ENCODE measurements at places on chromosomes 1 and 21.

GRCh38 chr1:106785176-106785575 lies 271.3 kb upstream of the PRMT6 start:
- DNase-seq: no peak

- no peak for DNase-seq
Measured at GRCh38 chr1:225688345-225688744, 35.4 kb upstream of the ENAH start.

GRCh38 chr1:192801451-192801850 lies 7.4 kb upstream of the RGS2 start:
- DNase-seq: no peak

DNA sequence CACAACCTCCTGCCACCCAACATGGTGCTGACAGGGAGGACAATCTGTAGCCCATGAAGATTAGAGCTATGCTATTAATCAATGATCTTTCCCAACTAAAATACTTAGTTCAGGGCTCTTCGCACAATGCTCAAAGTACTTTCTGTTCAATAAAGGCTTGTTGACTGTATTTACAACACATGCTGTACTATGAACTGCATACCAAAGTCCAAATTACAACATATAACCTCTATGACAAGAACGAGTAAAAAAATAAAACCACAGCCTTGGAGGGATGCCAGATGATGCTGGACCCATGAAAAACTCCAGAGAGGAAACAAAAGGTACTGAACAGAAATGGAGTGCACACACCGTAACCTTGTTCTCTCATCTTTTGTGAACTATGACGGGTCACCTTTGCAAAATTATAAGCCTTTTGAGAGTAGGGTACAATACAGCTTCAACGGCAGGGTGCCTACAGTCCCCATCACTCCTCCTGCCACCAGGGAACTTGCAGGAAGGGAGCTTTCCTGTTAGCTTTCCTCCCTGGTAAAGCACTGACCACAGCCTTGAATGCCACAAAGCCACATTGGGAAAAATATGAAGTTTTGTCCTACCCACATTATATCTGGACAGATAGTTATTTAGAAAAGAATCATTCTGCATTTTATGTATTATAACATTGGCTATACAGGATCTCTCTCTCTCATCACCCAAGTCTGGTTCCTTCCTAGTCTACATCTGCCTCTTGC lies 175.6 kb downstream of the NRIP1 start:
- DNase-seq: no peak

DNA sequence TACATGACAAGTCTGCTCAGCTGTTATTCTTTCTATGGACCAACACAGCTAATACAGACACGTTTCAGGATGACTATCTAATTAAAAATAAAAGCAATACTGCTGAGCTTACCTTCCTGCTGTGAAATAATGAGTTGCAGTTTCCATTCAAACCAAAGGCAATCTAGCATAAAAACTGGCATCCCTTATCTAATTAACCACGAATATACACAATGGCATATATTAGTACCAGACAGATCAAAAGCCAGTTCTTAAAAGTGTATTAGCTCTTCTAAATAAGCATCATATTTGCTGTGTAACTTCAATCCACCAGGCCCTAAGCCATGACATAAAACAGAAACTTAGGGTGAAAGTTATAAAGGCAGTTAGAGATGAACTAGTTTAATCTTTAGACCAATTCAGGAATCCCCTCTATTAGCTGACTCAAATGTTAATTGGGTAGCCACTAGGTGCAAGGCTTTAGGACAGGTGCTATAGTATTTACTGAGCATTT lies 20.6 kb downstream of the TESK2 start:
- no peak for DNase-seq

GRCh38 chr1:89721351-89721750 lies 88.4 kb downstream of the LRRC8C start:
- DNase-seq: no peak

GRCh38 chr1:17684810-17685209 lies 70.3 kb upstream of the ACTL8 start:
- no peak for DNase-seq

DNA sequence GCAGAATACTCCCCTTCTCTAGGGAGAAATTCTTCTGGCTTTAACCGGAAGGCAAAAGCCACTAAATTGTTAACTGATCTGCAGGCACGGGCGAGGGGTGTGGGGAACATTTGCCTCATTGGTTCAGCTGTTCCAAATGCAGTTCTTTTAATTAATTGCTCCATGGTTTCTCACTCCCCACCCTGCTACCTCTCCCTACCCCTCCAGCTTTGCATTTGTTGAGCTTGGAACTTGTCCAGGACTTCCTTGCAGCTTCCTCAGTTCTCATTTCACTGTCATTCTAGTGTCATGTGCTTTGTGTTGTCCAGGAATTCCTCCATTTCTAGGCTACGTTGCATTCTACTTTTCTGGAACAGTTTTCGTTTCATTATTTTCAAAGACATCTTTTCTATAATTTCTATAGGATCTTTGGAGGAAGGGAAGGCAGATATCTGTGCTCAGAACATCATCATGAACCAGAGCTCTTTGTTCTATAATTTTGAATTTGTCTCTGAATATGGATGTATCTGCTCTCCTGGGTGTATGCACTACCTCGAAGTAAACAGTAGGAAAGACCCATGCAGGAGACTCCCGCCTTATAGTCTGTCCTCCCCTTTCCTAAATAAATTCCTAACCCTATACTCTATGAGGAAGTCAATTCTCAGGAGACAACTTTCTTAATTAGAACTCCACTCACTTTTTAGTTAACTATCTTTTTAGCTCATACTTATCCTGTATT lies 132.4 kb upstream of the LMO4 start:
- DNase-seq: no peak

- DNase-seq: no peak
Measured at GRCh38 chr21:38475519-38475918, 22.8 kb downstream of the ERG start.

- no peak for DNase-seq
Measured at GRCh38 chr1:119002028-119002686, 14.0 kb upstream of the TBX15 start.

DNA sequence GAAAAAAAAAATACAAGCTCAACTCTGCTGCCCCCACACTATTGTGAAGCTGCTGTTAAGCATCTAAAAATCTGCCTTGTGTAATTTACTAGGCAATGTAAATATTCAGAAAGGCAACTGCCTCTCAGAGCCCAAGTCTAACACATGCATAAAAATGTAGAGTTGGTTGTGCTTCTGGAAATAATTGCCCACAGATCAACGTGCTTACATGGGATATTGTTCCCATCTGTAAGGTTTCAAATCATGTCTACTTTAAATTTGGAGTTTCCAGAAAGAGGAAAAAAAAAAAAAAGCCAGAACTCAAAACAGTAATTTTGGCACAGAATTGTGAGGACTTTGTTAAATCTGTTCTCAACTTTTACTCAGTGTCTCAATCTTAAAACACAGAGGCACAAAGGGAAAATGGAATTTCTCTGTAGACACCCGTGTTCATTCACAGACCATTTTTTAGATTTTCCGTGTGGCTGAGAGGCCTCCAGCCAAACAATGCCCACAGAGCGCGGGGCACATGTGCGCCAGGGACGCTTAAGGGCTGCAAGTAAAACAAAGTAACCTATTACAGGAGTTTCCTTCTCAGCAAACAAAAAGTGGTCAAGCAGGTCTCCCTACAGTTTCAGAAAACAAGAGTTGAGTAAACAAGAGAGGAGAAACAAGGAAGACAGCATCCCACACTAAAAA lies 115.5 kb downstream of the RERE start:
- no peak for DNase-seq

DNA sequence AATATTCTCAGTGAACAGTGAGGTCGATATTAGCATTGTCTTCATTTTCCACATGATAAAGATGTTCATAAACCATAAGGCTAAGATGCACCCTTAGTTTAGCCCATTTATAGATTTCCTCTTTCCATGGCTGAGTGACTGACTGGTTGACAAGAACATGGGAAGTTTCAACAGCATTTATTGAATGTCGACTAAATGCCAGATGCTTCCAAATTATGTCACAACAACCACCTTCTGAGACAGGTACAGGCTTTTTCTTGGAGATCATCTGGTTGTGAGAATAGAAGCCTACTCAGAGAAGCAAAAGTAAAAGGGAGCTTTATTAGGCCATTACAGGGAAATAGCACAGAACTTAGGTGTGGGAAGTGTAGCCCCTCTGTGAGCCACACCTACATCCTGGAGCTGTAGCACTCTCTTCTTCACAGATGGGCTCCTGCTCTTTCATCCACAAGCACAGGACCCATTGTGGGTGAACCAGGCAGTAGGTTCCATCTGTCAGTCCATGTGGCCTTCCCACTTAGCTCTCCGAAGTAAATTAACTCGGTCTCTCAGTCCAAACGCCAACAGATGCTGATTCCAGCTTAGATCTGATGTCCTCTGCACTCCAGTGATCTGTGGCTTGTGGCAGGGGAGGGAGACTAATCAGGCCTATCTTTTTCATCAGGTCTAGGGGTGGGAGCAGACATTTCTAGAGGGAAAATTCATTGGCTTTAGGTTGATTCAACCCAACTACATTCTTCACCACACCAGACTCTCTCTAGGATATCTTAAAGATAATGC lies 14.3 kb downstream of the ATP2B4 start:
- DNase-seq: no peak

GRCh38 chr1:214720561-214720960 lies 117.6 kb downstream of the CENPF start:
- no peak for DNase-seq

DNA sequence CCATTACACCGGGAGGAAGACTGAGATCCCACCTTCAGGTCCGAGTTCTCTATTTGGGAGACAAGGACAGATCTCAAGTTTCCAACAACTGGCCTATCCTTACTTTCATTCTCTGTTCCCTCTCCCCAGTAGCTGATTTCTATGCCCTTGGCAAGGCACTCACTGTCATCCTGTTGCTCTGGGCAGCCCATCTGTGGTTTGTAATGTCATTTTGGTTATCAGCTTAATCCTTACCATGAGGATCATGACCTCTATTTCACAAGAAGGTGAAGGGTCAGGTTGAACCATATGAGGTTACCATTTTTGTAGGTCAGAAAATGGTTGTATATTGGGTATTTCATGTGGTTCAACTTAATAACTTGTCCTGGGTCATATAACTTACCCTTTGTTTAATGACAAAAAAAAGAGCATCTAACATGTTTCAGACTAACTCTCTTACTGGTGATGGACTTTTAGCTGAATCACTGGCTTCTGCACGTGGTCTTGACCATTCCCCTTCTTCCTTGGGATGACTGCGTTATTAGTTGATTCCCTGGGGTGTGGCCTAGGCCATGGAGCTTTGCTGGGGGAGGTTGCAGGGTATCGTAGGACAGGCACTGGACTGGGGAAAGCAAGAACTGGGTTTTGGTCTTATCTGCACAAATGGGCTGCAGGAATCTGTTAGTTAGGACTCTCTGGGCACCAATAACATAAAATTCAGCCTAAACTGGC lies 120.2 kb downstream of the ACTL8 start:
- no peak for DNase-seq

DNA sequence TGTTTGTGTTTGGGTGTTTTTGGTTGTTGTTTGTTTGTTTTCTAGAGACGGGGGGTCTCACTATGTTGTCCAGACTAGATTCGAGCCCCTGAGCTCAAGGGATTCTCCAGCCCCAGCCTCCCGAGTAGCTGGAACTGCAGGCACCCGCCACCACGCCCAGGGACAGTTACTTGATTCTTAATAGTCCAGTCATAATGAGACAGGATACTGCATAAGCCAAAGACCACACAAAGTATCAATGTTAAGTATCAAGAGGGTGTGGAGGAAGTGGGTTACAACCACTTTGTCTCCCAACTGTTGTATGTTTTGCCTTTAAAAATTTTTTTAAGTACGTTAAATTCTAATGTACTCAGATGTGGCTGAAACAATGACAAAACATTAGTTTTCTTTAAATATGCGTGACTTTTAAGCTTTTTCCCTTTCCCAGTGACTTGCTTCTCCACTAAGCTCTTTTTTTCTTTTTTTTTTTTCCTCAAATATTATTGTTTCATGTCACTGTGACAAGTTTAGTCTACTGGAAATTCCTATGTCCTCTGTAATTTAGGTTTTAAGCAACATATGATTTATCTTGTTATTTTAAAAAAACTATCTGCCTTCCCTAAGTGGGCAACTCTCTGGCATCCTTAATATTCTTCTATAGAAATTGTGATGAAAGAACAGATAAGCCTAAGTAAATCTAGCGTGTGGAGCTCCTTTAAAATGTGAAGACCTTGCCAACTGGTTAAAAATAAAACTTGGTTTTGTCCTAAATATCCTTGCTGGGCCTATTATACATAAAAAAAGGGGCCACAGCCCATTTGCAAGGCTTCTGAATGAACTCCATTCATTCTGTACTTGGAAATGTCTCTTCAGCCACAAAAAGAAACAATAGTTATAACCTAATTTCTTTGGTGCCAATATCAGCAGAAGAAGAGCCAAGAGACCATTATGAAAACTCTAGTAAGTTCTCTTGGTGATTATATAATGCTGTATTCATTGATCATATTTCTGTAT lies 56.2 kb upstream of the DPH5 start:
- DNase-seq: no peak

DNA sequence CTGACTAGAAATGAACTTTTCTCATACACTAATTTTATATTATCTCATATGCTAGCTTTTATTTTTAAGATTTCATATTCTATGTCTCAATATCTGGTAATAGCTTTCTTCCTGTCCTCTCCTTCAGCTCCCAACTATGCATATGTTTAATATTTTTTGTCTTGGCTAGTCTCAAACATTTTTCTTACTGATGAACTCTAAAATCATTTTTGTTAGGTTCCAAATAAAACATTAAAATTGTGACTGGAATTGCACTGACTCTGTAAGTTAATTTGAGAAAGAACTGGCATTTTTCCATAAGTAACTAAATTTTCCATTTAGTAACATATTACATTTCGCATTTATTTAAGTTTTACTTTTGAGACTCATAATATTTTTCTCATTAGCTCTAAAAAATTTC lies 368.5 kb upstream of the DPYD start:
- DNase-seq: no peak

DNA sequence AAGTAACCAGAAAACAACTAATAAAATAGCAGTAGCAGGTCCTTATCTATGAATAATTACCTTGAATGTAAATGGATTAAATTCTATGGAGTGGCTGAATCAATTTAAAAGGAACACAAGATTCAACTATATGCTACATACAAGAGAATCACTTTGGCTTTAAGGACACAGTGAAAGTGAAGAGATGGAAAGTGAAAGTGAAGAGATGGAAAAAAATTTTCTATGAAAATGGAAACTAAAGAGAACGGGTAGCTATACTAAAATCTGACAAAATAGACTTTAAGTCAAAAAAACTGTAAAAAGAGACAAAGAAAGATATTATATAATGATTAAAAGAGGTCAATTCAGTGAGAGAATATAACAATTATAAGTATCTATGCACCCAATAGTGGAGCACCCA lies 54.7 kb downstream of the C1orf185 start:
- no peak for DNase-seq

- no peak for DNase-seq
Measured at GRCh38 chr1:191671236-191671635, 487.0 kb upstream of the RGS18 start.

DNA sequence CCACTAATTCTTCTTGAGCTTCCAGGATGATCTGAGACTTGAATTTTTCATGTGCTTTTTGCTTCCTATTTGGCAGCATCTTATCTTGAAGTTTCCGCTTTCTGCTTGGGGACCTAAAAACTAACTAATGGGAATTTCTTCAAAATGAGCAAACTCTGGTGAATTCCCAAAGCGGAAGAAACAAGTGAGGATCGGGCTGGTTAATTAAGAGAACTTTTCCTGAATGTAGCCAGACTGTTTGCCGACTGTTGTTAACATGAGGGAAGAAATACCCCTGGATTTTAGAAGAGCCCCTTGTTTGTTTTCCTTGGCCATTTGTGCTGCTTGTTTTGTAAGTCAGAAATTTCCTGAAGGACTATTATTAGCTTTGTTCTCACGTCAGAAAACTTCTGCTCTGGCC lies 6.1 kb upstream of the SELE start:
- DNase-seq: no peak
